Nephron progenitor cell (in vitro differentiated cells): ENCODE measurements at places on chromosomes 13 and 19.

- no peak for DNase-seq
These were observed 4.0 kb upstream of the ZNF8 start for GRCh38 chr19:58274771-58275201.

GRCh38 chr13:33487575-33488243, 202.2 kb upstream of the STARD13 start:
- DNase-seq = no peak

GRCh38 chr13:112144616-112145550, 77.9 kb downstream of the SOX1 start:
- DNase-seq = no peak

DNA sequence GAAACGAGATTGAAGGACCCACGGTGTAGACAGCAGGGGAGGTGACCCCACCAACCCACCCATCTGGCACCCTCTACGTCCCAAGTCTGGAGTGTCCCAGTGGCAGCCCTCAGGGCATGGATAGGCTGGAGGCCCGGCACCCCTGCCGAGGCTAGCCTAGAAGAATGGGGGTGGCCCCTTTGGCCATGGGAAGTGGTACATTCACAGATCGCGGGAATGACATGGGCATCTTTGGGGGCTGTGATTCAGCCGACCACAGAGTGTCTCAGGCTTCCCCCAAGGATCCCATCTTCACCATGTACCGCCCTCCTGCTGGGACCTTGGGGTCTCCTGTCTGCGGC, 11.3 kb upstream of the MKNK2 start:
- DNase-seq = no peak

- no peak for DNase-seq
These were observed 14.2 kb downstream of the KLF5 start for GRCh38 chr13:73073050-73073449.

- DNase-seq = no peak
These were observed 3.8 kb downstream of the ZNF490 start for GRCh38 chr19:12606796-12607195.

- no peak for DNase-seq
These were observed 129.2 kb downstream of the TBC1D4 start for GRCh38 chr13:75352641-75353327.

- no peak for DNase-seq
These were observed 3.8 kb downstream of the CHMP2A start for GRCh38 chr19:58551123-58551497.

DNA sequence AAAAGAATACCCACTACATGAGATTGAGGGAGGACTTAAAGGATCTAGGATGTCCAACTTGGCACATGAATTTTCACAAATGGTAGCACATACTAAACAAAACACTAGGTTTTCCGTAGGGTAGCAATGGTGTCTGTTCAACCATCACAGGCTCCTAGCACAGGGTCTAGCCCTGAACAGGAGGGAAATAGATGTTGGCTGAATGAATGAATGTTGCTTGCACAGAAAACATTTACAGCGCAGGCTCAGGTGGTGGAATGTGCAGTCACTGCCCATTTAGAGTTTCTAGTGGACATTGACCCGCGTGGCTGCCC, 1.9 kb upstream of the MYCBP2 start:
- DNase-seq = no peak

DNA sequence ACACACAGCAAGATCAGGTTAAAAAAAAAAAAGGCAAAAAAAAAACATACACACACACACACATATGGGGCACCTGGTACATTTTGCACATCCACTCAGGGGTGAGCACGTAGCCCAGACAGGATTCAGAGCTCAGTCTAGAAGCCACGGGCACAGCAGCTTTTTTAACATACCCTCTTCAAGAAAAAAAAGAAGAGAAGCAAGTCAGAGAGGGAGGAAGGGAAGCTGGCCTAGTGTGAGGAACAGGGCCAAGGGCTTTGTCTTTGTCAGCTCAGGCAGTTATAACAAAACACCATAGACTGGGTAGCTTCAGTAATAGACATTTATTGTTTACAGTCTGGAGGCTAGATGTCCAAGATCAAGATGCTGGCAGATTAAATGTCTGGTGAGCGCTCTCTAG, 2.3 kb upstream of the TPM4 start:
- no peak for DNase-seq
